ENCODE measurements at places on chromosomes 2 and 18. TPM values are rescaled to one million over a fixed set of nuclear protein-coding genes. Genes with fewer than 3 reads are reported as not detected.

The REG3A gene
- not detected for polyA plus RNA-seq

The PTPN2 gene
- polyA plus RNA-seq, result 27.7 TPM

The FIGLA gene
- polyA plus RNA-seq, result not detected

GRCh38 chr2:101145406-101145805, 5.8 kb downstream of the TBC1D8 start:
- no peak for DNase-seq

GRCh38 chr2:71896385-71897136, 251.1 kb downstream of the CYP26B1 start:
- peak; percentile 52 for DNase-seq

GRCh38 chr2:105438104-105438929, 39.5 kb upstream of the FHL2 start:
- DNase-seq, result peak; percentile 87

GRCh38 chr2:157172239-157172638, 85.3 kb upstream of the GALNT5 start:
- DNase-seq, result no peak

DNA sequence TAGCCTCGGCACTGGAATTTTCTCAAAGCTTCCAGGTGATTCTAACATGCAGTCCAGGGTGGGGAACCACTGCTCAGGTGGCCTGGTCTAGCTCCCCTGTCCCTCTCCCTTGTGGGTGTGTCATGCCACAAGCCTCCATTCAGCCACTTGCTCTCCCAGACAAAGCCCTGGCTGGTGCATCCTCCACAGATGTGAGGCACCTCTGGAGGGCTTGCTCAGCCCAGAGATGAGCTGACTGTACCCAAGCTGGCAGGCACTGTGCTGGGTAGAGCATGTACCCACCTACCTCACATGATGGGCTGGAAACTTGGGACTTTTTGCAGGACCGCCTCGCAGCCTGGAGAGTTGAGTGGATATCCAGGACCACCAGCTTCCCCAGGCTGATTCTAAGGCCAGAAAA, 88.1 kb downstream of the ZBTB7C start:
- no peak for DNase-seq
